ENCODE measurements at places on chromosomes 6 and 20.

DNA sequence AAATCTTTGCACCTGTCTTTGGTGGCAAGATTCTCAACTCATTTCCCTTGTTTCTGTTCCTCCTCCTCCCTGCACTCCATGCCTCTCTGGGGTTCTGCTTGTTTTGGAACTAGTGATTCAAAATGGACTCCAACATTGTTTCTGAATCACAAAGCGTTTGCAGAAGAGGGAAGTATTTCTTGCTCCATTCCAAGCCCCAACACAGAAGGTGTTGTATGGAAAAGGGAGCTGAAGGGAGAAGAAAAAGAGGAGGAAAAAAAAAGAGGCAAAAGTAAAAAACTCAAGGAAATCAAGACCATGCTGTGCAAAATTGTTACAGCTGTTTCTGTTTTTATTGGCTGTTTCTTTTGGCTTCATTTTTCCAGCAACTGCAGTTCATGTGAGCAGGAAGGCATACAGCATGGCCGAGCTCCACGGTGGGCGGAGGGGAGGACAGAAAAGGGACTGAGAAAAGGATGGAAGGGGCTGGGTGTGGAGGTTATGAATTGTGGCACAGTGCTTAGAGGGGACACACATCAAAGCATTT lies 66.9 kb upstream of the PRL start:
- DNase-seq: no peak

GRCh38 chr6:11277275-11278206 lies 45.1 kb upstream of the NEDD9 start:
- DNase-seq: no peak

- no peak for DNase-seq
Observed at GRCh38 chr6:5178806-5179205, 81.9 kb downstream of the LYRM4 start.

- no peak for DNase-seq
Observed at GRCh38 chr20:34896086-34896621, 19.7 kb downstream of the ACSS2 start.

DNA sequence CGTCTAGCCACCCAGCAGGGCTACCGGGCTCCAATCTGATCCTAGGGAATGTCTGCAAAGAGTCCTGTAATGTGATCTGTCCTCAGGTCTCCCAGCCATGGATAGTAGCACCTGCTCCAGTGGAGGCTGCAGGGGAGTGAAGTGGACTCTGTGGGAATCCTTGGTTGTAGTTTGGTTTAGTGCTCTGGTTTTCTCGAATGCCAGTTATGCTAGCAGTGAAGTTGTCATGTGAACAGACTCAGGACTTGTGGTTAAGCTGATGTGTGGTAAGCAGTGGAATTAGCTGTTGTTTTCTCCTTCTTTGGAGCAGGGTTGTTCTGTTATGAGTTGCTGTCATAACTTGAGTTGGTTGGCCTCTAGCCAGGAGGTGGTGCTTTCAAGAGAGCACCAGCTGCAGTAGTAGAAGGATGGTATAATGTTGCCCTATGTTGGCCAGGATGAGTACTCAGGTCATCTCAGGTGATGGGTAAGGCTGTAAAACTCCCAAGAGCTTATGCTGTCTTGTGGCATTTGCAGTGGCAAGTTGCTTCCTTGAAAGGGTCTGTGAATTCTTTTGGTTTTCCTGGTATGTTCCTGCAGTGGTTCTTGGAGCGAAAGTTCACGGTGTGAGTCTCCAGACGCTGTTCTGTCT lies 390.2 kb downstream of the UTRN start:
- DNase-seq: no peak

- no peak for DNase-seq
Observed at GRCh38 chr20:46268131-46268614, 40.1 kb downstream of the CDH22 start.

DNA sequence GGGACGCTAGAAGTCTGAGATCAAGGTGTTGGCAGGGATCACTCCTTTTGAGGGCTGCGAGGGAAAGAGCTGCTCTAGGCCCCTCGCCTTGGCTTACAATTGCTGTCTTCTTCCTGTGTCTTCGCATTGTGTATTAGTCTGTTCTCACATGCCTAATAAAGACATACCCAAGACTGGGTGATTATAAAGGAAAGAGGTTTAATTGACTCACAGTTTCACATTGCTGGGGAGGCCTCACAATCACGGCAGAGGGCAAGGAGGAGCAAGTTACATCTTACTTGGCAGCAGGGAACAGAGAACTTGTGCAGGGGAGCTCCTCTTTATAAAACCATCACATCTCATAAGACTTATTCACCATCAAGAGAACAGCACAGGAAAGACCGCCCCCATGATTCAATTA lies 102.5 kb upstream of the ASF1A start:
- no peak for DNase-seq

- DNase-seq: no peak
Observed at GRCh38 chr20:59771506-59772372, 161.7 kb downstream of the SYCP2 start.

DNA sequence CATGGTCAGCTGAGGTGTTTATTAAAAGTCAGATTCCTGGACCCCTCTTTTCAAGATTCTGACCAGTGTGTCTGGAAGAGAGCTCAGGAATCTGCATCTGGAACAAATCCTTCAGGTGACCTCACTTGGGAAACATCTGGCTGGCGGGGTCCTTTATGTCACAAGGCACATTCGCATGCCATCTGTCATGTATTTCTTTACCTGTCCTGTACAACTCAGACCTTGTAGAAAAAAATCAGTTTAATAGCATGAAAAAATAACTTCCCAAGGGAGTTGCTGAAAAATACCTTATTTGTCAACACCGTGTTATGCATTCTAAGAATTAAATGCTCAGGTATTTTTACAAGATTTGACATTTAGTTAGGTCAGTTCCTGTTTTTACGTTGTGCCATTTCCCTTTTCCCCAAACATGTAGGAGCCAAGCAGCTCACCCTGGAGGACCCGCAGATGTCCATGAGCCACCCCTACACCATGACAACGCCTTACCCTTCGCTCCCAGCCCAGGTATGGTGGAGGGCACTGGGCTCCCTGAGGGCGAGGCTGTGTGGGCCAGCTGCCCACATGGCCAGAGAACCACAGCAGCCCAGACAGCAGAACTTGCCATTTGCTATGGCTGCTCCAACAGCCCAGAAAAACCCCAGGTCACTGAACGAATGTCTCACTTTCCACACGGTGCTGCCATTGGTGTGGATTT lies 4.0 kb downstream of the IRF4 start:
- no peak for DNase-seq

DNA sequence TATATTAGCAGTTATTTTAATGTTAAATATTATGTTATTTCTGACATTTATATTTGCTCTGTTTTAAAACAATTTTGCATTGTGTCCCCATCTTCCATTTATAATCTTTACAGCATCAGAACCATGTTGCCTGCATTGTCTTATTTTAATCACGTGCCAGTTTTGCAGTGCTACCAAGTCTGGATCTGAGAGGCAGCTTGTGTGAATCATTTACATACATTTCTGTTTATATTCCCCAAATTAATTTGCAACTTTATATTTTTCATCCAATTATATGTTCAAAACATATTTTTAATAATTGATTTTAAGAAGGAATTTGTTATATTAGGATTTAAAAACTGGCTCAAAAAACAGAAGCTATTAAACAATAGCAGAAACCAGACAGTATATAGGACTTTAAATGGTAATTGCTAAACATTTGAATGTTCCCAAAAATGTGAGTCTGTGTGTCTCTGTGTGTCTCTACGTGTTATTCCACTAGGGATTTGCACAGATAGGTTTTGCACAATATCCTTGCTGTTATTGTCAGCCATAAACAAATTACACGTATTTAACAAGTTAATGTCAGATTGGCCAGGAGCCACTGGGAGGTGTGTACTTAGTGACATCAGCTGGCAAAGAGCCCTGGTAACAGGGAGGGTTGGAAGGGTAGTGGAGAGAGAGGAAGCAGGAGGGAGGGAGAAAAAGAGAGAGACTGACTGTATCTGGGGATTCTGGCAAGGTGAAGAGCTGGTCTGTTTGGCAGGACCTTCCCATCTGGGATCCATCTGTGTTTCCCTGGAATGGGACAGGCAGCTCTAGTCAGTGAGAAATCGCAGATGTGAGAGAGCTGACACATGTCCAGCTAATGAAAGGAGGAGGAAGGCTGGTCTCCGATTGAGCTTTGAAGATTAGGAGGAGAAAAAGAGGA lies 72.1 kb downstream of the CBFA2T2 start:
- no peak for DNase-seq

- no peak for DNase-seq
Observed at GRCh38 chr20:44253528-44253927, 6.4 kb downstream of the GDAP1L1 start.

DNA sequence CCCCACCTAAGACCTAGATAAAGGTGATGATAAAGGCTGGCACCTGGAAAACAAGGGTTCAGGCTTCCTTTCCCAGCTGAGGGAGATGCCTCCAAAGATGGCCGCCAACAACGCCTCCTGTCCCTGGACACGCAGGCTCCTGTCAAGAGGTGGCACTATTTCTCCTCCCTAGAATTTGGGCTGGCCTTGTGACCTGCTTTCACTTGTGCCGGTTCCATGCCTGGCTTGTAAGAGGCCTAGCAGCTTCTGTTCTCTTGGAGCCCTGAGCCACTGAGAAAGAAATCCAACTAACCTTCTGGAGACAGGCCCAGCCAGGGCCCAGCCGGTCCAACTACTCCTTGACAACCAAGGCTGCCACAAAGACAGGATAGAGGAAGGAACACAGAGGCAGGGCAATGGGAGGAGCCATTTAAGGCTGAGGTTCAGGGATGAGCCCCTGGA lies 60.2 kb upstream of the RALY start:
- DNase-seq: peak; percentile 21

GRCh38 chr6:84333842-84334241 lies 106.4 kb upstream of the CEP162 start:
- DNase-seq: no peak

DNA sequence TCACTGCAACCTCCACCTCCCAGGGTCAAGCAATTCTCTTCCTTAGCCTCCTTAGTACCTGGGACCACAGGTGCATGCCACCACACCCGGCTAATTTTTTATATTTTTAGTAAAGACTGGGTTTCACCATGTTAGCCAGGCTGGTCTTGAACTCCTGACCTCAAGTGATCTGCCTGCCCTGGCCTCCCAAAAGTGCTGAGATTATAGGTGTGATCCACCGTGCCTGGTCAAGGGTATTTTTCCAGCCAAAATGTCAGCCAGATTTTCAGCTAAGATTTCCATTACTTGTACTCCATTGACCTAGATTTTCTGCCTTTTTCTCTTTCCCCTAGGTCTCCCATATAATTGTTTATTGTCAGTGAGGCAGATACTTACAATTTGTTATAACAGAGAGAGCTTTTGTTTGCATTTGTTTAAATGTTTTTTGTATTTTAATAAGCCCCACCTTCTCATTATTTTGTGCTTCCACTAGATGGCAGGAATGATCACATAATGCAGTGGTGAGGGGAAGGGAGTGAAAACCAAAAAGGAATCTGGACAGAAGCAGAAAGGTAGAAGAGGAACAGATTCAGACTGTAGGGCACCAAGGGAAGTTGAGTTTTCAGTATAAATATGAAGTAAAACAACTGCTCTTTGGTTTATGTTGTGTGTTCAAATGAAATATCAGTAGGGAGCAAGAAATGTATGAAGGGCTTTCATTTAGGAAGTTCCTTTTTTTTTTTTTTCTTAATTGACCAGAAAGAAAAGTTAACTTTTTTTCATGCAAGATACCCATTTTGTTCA lies 29.7 kb downstream of the RPF2 start:
- DNase-seq: no peak

DNA sequence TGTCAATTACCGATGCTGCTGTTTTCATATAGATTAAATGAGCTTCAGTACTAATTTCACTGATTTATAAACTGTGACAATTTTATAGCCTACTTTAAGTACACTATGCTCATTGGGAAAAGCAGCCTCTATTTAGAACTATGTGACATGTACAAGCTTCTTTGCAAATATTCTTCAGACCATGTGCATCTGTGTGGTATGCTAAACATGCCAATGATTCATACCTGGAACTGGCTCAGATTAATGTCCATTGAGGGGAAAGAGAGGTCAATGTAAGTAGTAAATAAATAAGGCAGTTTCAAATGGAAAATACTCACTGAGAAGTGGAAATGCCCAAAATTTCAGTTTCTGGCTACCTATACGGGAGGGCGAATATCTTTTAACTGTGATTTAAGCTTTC lies 777.7 kb downstream of the C6orf118 start:
- no peak for DNase-seq

DNA sequence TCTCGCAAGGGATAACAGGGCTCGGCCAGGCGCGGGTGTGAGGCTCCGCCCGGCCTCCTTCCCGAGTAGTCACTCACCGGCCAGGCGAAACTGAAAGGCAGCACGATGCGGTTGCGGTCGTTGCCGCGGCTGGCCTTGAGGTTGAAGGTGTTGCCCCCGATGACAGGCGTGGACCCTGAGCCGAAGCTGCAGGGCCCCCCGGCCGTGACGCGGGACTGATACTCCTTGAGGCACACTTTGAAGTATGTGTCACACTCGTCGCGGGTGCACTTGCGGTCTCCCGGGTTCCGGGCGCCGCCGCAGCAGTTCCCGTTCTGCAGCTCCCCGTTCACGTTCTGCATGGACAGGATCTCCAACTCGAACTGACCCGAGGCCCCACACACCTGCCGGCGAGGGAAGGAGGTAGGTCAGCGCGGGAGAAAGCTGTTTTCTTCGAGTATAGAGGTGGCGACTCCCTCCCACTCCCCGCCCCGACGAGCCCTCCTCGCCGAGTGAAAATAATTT lies 1.1 kb downstream of the JAG1 start:
- DNase-seq: no peak

DNA sequence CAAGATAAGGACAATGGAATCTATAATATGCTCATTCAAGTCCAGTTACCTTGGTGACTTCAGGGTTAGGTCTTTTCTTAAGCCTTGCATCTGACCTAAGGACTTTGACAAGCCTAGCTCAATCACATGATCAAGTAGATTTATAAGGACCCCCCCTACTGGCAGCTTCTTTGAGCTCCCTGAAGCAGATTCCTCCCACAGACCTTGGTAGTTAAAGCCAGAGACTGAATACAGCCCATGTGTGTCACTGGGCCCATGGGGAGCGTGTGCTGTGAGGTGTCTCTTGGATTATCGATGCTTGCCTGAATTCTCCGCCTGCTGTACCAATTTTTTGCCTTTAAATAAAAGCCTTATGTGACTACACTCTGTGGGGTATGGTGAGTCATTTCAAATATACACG lies 372.7 kb upstream of the RGS17 start:
- DNase-seq: no peak

All from stimulated activated CD8-positive, alpha-beta memory T cell treated with anti-CD3 and anti-CD28 coated beads, Interleukin-2, amount 100 ng/mL, for 1 hour (primary cell).